ENCODE measurements at places on chromosomes 2 and 18. TPM values are rescaled to one million over a fixed set of nuclear protein-coding genes. Genes with fewer than 3 reads are reported as not detected.

GRCh38 chr18:48136051-48136826 lies 205.8 kb upstream of the SMAD2 start:
- no peak for DNase-seq

DNA sequence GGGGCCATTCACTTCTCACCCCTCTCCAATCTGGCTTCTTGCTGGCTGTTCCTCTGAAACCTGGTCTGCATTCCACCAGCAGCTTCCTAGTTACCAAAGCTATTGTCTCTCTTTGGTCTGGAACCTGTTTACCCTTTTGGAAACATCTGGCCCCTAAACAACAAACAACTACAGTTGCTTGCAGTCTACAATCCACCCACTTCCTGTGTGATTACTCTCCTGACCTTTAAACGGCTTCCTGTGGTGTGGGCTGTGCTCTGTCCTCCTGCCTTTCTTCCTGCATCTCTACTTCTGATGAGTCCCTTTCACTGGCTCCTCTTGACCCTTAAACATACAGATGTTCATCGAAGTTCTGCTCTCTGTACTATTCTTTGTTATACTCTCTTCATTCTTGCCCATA lies 303.8 kb downstream of the TDRD15 start:
- DNase-seq: no peak

GRCh38 chr2:68282811-68283418 lies 30.6 kb upstream of the PPP3R1 start:
- DNase-seq: no peak

- DNase-seq: no peak
These were observed 18.7 kb upstream of the PUM2 start for GRCh38 chr2:20369366-20369765.

GRCh38 chr2:113013336-113013661 lies 8.0 kb downstream of the IL36A start:
- no peak for DNase-seq

DNA sequence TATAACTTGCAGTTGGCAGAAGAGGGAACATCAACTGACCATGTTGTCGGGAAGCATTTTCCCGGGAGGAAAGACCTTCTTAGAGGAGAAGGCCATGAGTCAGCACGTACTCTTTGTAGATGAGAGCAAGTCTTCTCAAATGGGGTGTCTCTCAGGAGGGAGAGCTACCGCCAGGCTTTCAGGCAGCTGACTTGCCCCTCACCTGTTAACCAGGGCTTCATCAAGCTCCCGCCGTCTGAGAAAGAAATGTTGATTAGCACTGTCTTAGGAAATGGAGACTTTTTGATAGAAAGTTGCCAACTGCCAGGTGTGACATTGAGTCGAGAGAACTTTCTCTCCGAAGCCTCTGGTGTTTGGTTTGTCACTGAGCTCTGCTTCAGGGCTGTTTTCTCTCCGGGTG lies 196.1 kb downstream of the ZNF407 start:
- DNase-seq: no peak

GRCh38 chr2:86068136-86068588 lies 37.5 kb downstream of the POLR1A start:
- DNase-seq: no peak

DNA sequence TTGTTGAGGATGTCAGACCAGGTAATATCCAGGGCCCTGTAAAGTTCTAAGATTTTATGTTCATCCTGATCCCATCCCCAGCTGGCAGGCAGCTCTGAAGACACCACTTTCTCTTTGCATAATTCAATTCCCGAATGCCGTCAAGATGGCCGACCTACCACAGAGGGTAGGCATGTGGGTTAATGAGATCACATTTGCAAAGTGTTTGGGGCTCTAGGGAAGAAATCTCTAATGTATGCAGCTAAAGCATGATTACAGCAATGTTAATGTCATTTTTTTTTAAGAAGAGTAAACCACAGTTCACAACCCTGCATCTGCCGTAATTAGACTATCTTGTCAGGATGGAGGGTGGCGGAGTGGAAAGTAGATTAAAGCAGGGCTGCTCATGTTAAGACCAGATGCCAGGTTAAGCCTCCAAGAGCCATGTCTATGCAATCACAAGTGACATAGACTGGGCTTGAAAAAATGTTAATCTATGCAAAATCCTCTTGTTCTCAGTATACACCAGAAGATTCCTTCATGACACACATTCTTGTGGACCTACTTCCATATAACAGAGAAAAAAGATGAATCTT lies 131.4 kb downstream of the ALK start:
- DNase-seq: no peak

DNA sequence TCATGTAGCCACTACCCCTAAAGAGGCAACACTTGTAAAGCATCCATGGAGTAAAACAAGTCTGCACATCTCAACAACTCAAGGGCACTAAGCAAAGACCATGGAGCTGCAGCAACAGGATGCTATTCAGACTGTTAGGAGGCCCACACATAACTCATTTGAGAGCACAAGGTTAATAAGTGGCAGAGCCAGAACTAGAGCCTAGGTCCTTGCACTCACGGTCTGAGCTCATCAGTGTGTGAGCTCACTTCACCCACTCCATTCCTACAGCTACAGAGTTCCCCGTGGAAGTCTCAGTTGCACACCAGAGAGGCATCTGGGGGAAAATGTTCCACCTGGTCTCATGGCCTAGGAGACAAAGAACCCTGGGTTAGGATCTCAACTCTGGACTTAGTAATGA lies 35.0 kb downstream of the TTC32 start:
- DNase-seq: no peak

Gene CDH20
- 4.3 TPM for polyA plus RNA-seq

Gene L3MBTL4
- polyA plus RNA-seq: 5.2 TPM

Gene DPP10
- 13.4 TPM for polyA plus RNA-seq

Gene ACTG2
- 1.1 TPM for polyA plus RNA-seq

Gene TRAF3IP1
- polyA plus RNA-seq: 20.9 TPM

Gene ANO7
- 1.7 TPM for polyA plus RNA-seq

Data from right renal pelvis (tissue), 4 donors.